ENCODE measurements at places on chromosomes 4 and X.

- DNase-seq = no peak
These were observed 35.9 kb upstream of the HPSE start for GRCh38 chr4:83370640-83370906.

- no peak for DNase-seq
These were observed 247.8 kb downstream of the TEX13A start for GRCh38 chrX:104972737-104973136.

GRCh38 chr4:13174001-13174400, 310.1 kb downstream of the RAB28 start:
- DNase-seq = no peak

DNA sequence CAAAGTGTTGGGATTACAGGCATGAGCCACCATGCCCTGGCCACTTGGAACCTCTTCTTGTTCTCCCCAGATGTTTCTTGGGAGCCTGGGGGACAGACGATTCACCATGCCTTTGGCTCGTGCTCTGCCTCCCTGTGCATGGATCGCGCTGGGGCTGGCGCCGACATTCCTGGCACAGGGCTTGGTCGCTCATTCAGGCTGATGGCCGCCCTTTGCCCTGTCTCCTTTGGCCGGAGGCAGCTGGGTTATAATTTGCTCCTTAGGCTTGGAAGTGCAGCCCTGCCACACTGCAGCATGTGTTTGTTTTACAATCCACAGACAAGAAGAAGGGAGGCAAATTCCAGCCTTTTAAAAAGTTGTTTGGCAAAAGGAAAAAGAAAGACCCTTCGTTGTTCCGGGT, 115.3 kb downstream of the AASDH start:
- no peak for DNase-seq

DNA sequence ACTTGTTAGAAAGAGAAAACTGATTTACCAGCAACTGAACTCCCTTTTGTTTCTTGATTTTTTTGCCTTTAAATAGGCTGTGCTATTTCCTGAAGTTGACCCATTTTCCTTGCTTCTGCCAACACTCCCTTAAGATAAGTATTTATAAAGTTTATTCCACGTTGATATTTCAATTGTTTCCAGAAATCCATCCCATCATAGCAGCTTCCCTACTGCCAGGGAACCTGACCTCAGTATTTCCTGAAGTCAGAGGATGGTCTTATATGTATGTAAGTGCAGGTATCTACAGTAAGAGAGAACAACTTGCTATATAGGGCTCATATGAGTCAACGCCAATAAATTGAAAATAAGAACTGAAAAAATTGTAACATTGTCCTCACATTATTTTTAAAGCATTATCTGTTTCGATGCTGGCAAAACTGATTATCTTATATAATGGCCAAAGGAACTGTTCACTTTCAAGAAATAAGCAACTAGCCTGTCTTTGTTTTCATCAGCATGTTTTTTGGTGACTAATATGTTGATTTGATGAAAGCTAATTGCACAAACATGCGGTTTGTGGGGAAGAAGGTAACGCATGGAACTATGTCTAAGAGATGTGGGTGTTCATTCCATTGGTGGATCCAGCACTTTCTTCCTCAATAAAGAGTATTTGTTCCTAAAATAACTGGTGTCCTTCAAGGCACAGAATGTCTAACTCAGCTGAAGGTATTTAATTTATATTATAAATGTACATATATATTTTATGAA, 4.7 kb downstream of the LIMCH1 start:
- no peak for DNase-seq

DNA sequence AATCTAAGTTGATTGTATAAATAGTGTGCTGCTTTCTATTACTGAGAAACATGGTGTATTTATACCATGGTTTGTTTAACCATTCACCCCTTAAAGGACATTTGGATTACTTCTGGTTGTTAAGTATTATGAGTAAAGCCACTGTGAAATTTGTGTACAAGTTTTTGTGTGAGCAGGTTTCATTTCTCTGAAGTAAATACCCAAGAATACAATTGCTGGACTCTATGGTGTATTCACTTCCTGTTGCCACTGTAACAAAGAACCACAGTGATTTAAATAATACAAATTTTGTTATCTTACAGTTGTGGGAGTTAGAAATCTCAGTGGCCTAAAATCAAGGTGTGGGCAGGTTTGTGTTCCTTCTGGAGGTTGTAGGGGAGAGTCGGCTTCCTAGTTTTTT, 869.6 kb downstream of the CCSER1 start:
- no peak for DNase-seq

DNA sequence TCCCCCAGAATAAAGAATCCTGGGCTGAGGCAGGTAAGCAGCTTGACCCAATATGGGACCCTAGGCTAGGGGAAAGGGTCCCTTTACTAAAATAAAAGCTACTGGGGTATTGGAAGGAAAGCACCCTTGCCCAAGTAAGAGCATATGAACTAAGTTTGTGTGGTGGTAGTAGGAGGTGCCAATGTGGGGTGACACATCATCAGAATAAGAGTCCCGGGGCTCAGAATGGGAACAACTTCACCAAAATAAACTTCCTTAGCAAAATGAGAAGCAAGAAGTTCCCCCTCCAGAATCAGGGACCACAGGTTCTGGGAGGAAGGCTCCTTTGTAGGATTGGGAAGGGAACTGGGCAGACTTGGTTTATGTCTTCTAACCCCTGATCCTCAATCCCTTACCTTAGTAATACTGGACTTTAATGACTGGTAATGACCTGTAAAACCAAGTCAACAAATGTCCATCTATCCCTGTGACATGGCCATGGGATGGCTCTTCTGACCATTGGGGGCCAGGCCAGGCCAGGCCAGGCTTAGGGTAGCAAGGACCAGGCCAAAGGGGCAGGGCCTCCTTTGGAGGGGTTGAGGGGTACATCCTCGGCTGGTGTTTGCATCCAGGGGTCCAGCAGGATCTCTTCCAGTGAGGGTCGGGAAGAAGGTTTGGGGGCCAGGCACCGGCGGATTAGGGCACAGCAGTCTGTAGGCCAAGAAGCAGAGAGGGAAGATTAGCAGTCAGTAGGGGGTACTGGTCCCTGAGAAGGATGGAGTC, 2.3 kb upstream of the SLC35A2 start:
- DNase-seq = no peak

DNA sequence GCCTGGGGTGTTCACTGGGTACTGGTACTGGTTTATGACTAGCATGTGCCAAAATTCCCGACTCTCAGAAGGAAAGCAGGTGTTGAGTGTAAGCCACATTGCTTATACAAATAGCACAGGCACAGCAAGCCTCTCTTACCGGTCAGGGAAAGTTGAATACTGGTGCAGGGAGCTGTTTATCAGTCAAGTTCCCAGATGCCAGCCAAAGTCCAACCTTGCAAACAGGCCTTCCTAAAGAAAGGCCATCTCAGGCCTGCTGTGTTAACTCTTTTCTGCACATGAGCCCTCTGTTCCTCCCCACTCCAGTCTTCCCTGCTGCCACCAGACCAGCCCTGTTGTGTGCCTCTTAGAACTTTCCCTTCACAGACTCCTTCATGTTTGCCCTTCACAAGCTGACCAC, 34.2 kb downstream of the PKD2 start:
- no peak for DNase-seq

- DNase-seq = no peak
These were observed 16.6 kb upstream of the ERCC6L start for GRCh38 chrX:72255445-72255844.

GRCh38 chrX:8755813-8756212, 23.9 kb upstream of the ANOS1 start:
- no peak for DNase-seq

GRCh38 chrX:12865359-12865758, 1.5 kb upstream of the TLR7 start:
- DNase-seq = no peak

- DNase-seq = no peak
These were observed 488.5 kb downstream of the IL15 start for GRCh38 chr4:142124874-142125273.

GRCh38 chr4:129614611-129615010, 518.7 kb downstream of the C4orf33 start:
- DNase-seq = no peak

GRCh38 chrX:66191563-66191962, 27.5 kb downstream of the HEPH start:
- no peak for DNase-seq

DNA sequence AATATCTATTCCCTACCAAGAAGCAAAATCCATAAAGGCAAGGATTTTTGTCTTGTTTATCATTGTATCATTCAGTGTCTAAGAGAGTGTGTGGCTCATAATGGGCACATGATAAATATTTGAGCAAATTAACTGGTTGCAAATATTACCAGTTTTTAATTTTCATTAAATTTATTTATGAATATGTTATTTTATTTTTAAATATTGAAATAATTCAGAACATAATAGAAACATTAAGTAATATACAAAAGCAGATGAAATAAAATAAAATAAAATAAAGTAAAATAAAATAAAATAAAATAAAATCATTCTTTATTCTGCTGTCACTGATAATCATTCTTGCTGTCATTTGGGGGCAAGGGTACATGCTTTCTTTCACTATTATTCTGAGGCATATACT, 120.9 kb downstream of the NPFFR2 start:
- DNase-seq = no peak

- DNase-seq = no peak
These were observed 83.4 kb downstream of the UCHL1 start for GRCh38 chr4:41339812-41340809.

- no peak for DNase-seq
These were observed 283.7 kb downstream of the PACRGL start for GRCh38 chr4:20983763-20984575.

DNA sequence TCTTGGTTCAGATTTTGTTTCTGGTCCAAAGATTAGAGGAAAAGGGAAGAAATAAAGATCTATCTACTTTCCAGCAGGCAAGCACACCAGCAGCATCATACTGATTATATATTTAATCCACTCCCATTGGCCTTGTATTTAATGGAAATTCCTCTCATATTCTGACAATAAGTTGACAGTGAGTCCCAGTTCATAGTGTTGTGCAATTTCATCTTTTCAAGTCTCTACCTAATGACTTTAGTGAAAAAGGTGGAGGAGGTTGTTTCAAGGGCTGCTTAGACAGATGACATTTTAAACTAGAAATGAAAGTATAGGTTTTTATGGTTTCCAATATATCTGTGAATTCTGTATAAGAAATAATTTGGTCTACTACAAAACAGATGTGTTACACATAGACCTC, 298.6 kb downstream of the PABPC4L start:
- DNase-seq = no peak

DNA sequence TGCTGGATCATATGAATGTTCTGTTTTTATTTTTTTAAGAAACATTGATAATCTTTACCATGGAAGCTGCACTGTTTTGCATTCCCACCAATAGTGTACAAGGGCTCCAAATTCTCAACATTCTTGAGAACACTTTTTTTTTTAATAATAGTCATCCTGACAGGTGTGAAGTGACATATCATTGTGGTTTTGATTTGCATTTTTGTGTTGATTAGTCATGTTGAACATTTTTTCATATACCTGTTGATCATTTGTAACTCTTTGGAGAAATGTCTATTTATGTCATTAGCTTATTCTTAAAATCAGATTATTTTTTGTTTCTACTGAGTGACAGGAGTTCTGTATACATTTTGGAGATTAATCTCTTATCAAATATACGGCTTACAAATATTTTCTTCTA, 408.5 kb downstream of the GLUD2 start:
- no peak for DNase-seq

DNA sequence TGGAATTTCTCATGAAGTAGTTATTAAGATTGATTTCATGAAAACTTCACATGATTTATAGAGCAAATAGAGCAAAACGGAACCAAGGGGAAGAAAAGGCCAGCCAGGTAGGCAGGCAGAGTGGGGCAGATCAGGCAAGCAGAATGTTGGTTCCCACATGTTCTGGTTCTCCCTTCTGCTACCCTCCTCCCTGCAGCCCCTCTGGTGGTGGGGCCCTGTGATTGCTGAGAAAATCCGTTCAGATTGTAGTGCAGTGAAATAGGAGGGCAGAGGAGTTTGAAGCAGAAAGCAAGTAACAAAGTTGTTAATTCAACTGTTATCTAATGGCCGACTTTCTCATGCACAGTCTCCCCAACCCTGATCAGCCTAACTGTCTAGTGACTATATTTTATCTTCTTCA, 185.3 kb downstream of the MID1IP1 start:
- DNase-seq = no peak

- no peak for DNase-seq
These were observed 669 bp downstream of the TMEM150C start for GRCh38 chr4:82560853-82561785.

DNA sequence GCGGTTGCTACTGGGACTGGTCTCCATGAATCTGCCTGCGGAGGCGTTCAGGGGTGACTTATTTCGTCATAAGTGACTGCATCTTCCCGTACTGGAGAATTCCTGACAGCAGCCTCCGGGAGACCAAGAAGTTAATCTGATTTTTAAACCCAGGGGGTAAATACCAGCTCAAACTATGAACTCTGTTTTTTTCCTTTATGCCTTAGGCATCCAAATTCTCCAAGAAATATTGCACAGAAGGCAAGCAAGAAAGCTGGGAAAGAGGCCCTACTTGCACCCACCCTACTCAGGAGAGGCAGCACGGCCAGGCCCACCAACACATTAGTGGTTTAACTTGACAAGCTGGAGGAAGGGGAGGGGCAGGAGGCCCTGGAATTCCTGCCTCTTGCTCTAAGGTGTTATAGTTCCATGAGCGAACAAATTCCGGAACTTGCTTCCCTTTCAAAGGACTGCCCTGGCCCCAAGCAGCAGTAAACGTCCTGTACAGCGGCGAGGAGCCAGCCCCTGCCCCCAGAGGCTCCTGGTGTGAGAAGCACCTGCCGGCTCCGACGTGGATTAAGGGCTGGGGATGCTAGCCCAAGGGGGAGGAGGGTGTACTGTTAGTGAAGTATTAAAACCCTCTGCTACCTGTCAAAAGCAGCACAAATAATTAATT, 177.2 kb downstream of the AFAP1 start:
- no peak for DNase-seq

DNA sequence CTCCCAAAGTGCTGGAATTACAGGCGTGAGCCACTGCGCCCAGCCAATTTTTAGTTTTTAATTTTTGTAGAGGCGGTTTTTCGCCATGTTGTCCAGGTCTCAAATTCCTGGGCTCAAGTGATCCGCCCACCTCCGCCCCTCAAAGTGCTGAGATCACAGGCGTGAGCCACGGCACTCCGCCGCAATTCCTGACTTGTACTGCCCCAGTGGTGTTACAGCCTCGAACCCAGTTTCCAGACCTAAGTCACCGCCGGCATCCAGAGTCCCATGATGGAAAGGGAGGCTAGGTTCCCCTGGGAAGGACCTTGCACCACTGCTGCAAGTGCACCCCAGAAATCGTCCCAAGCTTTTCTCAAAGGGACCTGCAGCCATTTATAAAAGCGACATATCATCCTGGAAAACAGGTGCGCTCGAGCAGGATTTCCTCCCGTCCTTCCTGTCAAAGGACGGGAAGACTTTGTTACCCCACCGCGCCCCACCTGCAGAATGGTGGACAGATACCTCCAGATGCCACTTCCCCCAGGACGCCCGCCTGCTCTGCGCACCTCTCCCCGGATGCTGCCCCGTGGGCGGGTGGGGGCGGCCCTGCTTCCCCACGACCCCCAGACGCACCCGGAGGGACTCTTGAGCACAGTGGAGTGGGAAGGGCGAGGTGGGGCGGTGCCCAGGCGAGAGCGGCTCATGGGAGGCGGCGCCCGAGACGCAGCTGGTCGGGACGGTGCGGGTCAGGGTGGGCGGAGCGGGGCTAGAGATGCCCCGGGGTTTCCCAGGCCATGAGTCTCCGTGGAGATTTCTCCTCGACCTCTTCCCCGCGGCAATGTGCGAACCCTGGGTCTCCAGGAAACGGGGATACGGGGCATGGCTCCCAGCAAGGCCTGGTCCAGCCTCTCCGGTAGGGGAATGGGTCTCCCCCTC, 947 bp upstream of the RPL10 start:
- DNase-seq = no peak

Data from iPS DF 6.9 (cell line).